ENCODE measurements at places on chromosomes 5 and 9. TPM values are rescaled to one million over a fixed set of nuclear protein-coding genes. Genes with fewer than 3 reads are reported as not detected.

DNA sequence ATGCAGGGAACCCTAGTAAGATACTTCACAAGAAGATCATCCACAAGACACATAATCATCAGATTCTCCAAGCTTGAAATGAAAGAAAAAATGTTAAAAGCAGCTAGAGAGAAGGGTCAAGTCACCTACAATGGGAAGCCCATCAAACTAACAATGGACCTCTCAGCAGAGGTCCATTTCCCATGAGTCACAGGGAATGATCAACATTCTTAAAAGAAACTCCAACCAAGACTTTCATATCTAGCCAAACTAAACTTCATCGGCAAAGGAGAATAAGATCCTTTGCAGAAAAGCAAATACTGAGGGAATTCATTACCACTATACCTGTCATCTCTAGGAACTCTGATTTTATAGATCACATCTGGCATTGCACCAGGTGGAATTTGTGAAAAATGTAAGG, 52.9 kb upstream of the SPATA31E1 start:
- H3K27me3 ChIP-seq: no peaks in the 10 kb centered on the region
- H3K36me3 ChIP-seq: no peaks in the 10 kb centered on the region

DNA sequence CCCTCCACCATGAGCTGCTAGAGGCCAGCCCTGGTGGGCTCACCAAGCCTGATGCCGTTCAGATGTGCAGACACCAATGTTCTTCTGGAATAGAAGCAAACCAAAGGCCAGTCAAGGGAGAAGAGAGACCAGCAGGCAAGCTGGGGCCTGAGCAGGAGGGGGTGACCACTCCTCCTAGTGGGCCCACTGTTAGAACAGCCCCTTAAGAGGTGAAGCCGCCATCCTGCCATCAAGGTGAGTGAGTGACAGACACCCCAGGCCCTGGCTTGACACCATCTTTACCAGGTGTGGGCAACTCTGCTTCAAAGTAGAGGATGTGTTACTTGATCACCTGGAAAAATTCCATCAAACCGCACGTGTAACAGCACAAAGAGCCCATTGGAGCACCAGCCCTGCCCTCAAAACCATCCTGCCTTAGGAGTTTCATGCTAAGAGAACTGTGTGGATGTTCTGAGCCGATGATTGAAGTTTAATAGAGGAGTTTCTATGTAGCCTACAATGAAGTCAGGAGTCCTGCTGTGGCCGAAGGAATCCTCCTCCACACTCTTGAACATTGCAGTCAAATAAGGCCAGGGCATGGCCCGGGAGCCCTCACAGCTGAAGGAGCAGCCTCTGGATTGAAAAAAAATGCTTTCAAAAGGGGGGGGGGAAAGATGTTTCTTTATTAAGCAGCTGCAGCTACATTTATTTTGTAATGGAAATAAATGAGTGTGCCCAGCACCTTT, 20.8 kb downstream of the AMBP start:
- H3K4me1 ChIP-seq: peaks cover 8% of the 10 kb centered on the region
- no peaks in the 10 kb centered on the region for H3K36me3 ChIP-seq
- no peak overlapping the region for H3K4me3 ChIP-seq
- H3K27ac ChIP-seq: no peak overlapping the region
- no peaks in the 10 kb centered on the region for H3K27me3 ChIP-seq

DNA sequence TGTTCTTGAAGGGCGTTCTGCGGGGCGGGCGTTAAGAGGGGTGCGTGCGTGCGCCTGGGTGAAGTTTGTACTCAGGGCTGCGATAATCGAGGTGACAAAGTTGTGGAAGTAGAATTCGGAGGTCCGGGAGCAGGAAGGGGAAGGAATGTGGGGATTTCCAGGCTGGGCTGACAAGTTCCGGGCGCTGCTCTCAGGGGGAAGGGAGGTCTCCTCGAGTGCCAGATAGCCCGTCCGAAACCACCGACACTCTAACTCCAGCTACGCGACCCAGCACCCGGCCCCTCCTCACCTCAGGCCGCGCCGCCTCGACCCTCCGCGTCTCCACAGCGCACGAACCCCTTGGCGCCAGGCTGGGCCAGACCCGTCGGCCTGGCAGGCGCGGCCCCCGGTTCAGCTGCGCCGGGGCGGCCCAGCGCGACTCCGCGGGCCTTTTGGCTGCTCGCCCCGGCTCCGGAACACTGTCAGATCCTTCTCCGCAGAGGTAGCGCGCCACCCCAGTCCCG, at the start of gene IL6ST:
TSS of gene IL6ST (minus strand) at position 469 of the 503 bp plus-strand sequence. CDS start 18,685 bp downstream, outside the sequence.
- H3K4me3 ChIP-seq: peak within 1 kb of the TSS; percentile 89
- no peaks in the 10 kb centered on the region for H3K4me1 ChIP-seq
- H3K27me3 ChIP-seq: no peaks in the 10 kb centered on the region
- peak within 1 kb of the TSS; percentile 99 for H3K27ac ChIP-seq
- no peaks in the 10 kb centered on the region for H3K36me3 ChIP-seq
- peak; percentile 75 for DNase-seq

DNA sequence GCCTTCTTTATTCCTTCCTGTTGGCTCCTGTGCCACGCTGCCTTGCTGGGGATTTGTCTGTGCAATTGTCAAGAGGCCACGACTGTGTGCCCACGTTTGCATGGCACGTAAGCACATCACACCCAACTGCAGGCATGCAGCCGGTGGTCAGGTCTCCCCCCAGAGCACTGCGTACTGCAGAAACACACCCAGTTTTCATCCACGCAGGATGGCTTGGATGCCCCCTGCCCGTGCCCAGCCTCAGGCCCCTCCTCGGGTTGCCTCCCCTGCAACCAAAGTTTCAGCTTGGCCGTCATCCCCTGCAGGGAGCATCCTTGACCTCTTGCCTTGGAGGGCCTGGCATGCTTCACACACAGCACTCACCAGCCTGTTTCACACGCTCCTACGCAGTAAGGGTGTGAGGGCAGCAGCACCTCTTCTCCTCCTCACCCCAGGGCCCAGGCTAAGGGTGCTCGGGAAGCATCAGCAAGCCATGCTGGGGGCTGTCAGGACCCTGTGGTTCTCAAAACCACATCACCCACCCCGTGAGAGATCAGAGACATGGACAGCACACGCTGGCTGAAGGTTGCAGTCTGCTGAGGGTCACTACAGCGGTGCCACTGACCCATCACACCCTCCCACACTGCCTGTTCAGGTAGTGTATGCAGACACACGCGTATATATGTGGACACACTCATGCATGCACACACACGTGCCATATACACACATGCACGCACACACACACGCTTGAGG, 3.1 kb downstream of the MRPL36 start:
- no peaks in the 10 kb centered on the region for H3K4me1 ChIP-seq
- no peak overlapping the region for H3K4me3 ChIP-seq
- H3K36me3 ChIP-seq: peaks cover 12% of the 10 kb centered on the region
- H3K27me3 ChIP-seq: no peaks in the 10 kb centered on the region
- no peak for DNase-seq
- H3K27ac ChIP-seq: no peak overlapping the region

GRCh38 chr9:89999534-90000370, 394.9 kb downstream of the GADD45G start:
- no peaks in the 10 kb centered on the region for H3K36me3 ChIP-seq
- peak; percentile 69 for DNase-seq

- H3K36me3 ChIP-seq: no peaks in the 10 kb centered on the region
- no peak overlapping the region for H3K27ac ChIP-seq
- H3K4me1 ChIP-seq: no peaks in the 10 kb centered on the region
- H3K27me3 ChIP-seq: no peaks in the 10 kb centered on the region
- DNase-seq: no peak
- H3K4me3 ChIP-seq: no peak overlapping the region
These were observed 222.5 kb upstream of the TAS2R1 start for GRCh38 chr5:9852671-9853070.

DNA sequence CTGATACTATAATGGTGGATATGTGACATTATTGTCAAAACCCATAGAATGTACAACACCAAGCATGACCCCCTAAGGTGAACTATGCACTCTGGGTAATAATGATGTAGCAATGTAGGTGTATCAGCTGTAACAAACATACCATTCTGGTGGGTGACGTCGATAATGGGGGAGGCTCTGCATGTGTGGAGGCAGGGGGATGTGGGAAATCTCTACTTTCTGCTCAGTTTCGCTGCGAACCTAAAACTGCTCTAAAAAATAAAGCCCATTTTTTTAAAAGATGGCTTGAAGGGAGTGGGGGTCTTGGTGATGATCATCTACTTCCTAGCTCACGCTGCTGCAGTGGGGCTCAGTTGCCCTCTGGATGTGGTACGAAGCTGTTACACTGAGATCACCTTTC, 51.1 kb downstream of the RASGEF1C start:
- no peaks in the 10 kb centered on the region for H3K27me3 ChIP-seq
- no peak overlapping the region for H3K4me3 ChIP-seq
- no peak overlapping the region for H3K27ac ChIP-seq
- no peaks in the 10 kb centered on the region for H3K36me3 ChIP-seq
- DNase-seq: peak; percentile 4
- no peaks in the 10 kb centered on the region for H3K4me1 ChIP-seq

Gene PDLIM4
- 13.4 TPM for total RNA-seq

Gene CDKN2A
- 1.3 TPM for total RNA-seq

Gene SPATA31A3
- not detected for total RNA-seq

Data from right atrium auricular region (tissue), 2 donors.